Neural crest cell (in vitro differentiated cells): ENCODE measurements at places on chromosomes 4 and X.
A peak's percentile ranks its signal among the peaks of the same experiment; 100 is the strongest.

- DNase-seq, result no peak
Observed at GRCh38 chrX:104310090-104310489, 55.4 kb upstream of the ESX1 start.

- no peak for DNase-seq
Observed at GRCh38 chr4:2437475-2438215, 18.9 kb downstream of the CFAP99 start.

- no peak for DNase-seq
Observed at GRCh38 chr4:156751486-156751885, 220.1 kb downstream of the PDGFC start.

- DNase-seq, result no peak
Observed at GRCh38 chr4:21901831-21902230, 46.7 kb downstream of the KCNIP4 start.

GRCh38 chr4:152359208-152360044 lies 176.5 kb downstream of the FBXW7 start:
- no peak for DNase-seq

GRCh38 chr4:153248641-153249198 lies 44.5 kb downstream of the TRIM2 start:
- DNase-seq, result no peak

- DNase-seq, result no peak
Observed at GRCh38 chr4:156961196-156962057, 10.2 kb downstream of the PDGFC start.

DNA sequence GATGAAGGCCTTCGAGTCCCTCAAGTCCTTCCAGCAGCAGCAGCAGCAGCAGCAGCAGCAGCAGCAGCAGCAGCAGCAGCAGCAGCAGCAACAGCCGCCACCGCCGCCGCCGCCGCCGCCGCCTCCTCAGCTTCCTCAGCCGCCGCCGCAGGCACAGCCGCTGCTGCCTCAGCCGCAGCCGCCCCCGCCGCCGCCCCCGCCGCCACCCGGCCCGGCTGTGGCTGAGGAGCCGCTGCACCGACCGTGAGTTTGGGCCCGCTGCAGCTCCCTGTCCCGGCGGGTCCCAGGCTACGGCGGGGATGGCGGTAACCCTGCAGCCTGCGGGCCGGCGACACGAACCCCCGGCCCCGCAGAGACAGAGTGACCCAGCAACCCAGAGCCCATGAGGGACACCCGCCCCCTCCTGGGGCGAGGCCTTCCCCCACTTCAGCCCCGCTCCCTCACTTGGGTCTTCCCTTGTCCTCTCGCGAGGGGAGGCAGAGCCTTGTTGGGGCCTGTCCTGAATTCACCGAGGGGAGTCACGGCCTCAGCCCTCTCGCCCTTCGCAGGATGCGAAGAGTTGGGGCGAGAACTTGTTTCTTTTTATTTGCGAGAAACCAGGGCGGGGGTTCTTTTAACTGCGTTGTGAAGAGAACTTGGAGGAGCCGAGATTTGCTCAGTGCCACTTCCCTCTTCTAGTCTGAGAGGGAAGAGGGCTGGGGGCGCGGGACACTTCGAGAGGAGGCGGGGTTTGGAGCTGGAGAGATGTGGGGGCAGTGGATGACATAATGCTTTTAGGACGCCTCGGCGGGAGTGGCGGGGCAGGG lies 568 bp downstream of the HTT start:
- peak; percentile 50 for DNase-seq

- DNase-seq, result peak; percentile 64
Observed at GRCh38 chr4:183960046-183960420, 54.9 kb downstream of the STOX2 start.

GRCh38 chrX:107654872-107655761 lies 26.8 kb downstream of the PRPS1 start:
- DNase-seq, result peak; percentile 57

- no peak for DNase-seq
Observed at GRCh38 chr4:174689618-174690017, 139.4 kb downstream of the GLRA3 start.

GRCh38 chrX:82692991-82693390 lies 815.1 kb upstream of the POU3F4 start:
- no peak for DNase-seq

DNA sequence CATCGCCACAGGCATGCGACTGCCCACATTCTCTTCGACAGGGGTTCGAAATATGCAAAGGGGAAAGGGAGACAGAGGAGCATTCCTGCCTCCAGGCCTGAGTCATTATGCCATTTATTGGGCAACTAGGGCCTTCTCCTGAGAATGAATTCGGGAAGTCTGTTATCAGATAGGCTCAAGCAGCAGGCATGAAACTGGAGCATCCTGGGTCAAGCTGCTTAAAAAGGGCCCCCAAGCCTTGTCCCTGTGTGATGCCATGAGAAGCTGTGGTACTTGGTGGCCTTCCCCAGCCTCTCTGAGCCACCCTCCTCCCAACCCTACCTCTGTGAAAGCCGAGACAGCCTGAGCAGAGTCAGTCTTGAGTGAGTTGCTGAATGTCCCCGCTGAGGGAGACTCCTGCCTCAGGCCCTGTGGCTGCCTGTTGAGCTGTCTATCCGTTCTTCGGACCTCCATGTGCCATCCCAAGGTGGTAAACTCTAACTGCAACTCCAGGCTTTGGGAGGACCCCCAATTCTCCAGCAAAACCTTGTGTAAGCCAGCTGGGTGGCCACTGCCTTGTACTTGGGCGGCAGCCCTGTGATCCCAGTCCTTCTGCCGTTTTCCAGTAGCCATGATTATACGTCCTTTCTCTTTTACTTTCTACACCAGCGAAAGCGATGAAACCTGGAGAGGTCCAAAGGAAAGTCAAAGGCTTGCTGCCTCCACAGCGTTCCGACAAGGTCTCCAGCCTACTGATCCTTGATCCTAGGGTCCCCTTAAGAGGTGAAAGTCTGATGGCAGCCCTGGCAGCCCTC lies 37.7 kb downstream of the NBDY start:
- DNase-seq, result no peak

DNA sequence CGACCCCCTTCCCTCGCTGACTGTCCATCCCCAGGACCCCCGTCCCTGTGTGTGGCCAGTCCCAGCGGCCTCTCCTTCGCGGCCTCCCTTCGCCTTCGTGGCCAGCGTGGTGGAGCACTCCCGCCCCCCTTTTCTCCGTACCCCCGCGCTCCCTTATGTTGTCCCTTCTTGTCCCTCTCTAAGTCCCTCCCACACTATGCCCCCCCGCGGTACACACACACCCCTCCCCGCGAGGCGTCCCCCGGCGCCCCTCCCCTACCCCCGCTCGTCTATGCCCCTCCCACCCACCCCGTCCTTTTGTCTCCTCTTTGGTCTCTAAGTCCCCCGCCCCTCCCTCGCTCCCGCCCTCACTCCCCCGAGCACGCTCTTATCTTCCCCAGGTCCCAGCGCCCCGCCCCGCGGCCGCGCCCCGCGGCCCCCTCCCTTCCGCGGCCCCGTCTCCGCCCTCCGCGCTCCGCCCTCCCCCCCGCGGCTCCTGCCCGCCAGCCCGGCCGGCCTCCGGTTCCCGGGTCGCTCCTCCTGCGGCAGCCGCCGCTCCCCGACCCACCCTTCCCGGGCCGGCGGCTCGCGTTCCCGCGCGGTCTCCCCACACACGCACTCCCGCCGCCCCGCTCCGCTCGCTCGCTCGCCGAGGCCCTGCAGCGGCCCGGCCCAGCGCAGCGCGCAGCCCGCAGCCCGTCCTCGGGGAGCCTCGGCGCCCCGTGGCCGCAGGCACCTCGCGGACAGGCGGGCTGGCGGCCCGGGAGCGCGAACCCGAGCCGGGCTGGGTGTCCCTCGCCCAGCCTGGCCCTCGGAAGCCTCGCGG lies 26.3 kb downstream of the UTP14A start:
- peak; percentile 57 for DNase-seq

DNA sequence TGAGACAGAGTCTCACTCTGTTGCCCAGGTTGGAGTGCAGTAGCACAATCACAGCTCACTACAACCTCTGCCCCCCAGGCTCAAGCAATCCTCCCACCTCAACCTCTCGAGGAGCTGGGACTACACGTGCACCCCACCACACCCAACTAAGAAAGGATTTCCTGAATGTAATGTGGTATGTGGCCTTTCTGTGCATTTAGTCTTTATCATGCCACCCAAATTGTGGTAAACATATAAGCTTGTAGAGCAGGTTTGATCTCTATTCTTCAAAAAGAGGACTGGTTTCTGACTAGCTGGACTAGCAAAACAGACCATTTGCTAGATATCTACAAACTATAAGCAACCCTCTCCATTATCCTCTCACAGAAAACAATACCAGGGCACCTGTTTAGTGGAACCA lies 33.6 kb downstream of the ELOVL6 start:
- DNase-seq, result no peak

DNA sequence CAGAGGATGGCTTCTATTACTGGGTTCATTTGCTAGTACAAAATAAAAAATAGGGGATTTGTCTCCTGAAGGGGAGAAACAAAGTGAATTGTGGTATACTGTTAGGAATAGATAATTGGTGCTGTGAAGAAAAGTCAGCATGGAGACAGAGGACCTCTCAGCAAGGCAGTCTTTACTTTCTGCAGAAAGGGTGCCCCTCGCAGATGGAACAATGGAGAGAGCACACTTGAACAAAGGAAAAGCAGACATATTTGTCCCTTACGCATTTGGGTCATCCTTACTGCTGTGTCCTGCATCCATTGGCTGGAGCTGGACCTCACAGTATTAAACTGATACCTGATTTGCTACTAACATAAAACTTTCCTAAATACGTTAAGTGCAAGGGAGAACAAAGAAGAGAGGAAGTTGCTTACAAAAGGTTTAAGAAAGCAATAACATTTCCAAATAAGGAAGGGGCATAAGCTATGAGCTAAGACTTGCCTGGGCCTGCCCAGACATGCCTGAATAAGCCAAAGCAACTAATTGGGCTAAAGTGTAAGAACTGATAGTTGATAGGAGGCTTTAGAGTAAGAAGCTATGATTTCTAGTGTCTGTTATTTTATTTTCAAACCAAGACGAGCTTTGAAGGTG lies 83.8 kb downstream of the CCKAR start:
- no peak for DNase-seq

GRCh38 chr4:184420402-184420801 lies 53.9 kb downstream of the IRF2 start:
- DNase-seq, result no peak

GRCh38 chr4:22389240-22389870 lies 126.5 kb downstream of the ADGRA3 start:
- peak; percentile 44 for DNase-seq

GRCh38 chrX:39857780-39858179 lies 240.0 kb downstream of the BCOR start:
- DNase-seq, result no peak

GRCh38 chr4:19262467-19262866 lies 989.2 kb upstream of the SLIT2 start:
- no peak for DNase-seq

DNA sequence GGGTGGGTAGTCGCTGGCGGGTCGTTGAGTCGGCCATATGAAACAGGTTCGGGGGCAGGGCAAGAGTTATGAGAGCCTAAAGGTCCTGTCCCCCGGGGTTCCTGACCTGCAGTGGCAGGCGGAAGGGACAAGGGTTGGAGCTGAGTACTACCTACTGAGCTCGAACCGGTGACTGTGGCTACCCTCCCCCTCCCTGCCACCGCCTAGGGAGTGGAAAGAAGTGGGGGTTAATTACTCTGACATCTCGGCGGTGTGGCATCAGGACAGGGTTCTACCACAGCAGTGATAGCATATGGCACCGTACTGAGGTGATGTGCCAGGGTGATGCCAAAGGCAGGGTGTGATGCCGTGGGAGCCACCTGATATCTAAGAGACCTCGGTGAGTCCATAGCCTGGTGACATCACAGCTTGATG lies 307 bp downstream of the ATG4A start:
- DNase-seq, result no peak

- no peak for DNase-seq
Observed at GRCh38 chrX:129779747-129780146, at the start of gene SASH3. Gene SASH3, plus strand, starts transcription at chrX:129779949. Its CDS starts 149 bp downstream, at chrX:129780098.

GRCh38 chrX:17442898-17443297 lies 67.9 kb downstream of the NHS start:
- no peak for DNase-seq

DNA sequence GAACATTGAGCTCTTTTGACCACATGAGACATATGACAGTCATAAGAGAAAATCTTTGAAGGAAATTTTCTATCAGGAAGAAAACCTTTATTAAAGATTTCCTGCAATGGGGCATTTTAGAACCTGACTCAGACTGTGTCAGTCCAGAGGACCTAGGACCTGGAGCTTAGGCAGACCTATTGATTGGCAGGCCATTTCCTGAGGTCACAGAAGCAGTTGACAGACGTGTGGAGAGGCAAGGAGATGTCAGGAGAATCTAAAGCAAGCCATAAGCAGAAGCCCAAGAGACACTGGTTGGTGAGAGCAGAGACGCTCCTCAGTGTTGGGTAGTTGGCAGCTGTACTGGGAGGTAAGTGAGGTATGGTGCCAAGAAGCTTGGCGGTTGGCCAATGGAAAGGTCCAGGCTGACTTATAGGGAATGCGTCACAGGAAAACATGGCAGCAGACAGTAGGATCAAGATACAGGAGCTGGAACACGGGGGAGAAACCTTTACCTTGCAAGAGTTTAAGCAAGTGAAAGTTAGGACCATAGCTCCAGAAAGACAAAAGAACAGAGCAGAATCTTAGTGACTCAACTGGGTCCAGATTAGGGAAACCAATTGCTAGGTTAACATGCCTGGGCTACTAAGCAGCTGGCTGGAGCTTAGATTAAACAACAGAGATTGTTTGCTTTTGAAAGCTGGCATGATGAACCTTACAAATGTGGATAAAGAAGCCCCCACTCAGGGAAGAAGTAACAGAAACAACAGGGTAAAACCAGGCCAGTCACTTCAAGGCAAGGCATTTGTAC lies 18.6 kb downstream of the PALLD start:
- no peak for DNase-seq

- DNase-seq, result no peak
Observed at GRCh38 chrX:124441971-124442590, 95.7 kb downstream of the SH2D1A start.

- no peak for DNase-seq
Observed at GRCh38 chr4:112284662-112285411, 867 bp downstream of the TIFA start.

- no peak for DNase-seq
Observed at GRCh38 chrX:26442340-26442739, 226.4 kb downstream of the MAGEB5 start.

DNA sequence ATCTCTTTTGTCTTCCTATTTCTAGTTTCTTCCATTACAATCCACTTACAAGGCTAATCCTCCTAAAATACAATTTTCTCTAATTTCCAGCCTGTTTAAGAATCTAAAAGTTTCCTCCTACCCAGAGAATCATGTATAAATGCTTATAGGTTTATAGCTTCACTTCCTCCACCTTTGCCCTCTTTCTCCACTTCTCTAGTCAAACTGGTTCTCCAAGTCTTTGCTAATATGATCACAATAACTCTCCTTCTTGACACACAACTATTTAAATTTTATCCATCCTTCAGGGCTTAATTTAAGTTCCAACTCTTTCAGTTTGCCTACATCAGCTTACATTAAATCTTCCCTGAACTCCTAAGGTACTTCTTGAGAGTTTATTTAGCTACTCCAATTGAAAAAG lies 69.2 kb downstream of the RPS6KA6 start:
- DNase-seq, result no peak
